M059J (cell line): ENCODE measurements at places on chromosomes 13 and 19.
A peak's percentile ranks its signal among the peaks of the same experiment; 100 is the strongest.

DNA sequence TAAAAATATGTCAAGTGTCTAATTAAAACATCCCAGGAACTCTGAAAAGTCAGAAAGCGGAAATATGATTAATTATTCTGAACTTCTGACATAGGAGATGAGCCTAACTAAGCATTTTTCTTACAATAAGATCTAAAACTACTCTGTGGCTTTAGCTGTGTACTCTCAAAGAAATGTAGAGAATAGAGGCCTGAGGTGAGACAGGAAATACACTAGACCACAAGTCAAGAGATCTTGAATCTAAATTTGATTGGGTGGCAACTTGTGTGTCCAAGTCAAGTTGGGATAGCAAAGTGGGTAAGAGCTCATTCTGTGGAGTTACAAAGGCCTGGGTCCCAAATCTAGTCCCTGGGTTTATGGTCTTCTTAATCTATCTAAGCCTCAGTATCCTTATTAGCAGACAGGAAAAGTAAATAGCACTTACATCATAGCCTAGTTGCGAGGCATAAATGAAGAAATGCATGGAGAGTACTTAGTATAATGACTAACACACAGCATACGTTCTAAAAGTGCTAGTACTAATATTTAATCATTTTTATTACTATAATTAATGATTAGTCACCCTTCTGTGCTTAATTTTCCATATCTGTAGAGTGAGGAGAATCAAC lies 9.4 kb upstream of the LRRC63 start:
- no peak for DNase-seq

GRCh38 chr13:48778610-48779009 lies 124.9 kb downstream of the CYSLTR2 start:
- DNase-seq: no peak

- DNase-seq: no peak
Observed at GRCh38 chr13:92197669-92198068, 799.2 kb downstream of the GPC5 start.

- DNase-seq: peak; percentile 51
Observed at GRCh38 chr19:19256072-19256969, 16.8 kb downstream of the TM6SF2 start.

DNA sequence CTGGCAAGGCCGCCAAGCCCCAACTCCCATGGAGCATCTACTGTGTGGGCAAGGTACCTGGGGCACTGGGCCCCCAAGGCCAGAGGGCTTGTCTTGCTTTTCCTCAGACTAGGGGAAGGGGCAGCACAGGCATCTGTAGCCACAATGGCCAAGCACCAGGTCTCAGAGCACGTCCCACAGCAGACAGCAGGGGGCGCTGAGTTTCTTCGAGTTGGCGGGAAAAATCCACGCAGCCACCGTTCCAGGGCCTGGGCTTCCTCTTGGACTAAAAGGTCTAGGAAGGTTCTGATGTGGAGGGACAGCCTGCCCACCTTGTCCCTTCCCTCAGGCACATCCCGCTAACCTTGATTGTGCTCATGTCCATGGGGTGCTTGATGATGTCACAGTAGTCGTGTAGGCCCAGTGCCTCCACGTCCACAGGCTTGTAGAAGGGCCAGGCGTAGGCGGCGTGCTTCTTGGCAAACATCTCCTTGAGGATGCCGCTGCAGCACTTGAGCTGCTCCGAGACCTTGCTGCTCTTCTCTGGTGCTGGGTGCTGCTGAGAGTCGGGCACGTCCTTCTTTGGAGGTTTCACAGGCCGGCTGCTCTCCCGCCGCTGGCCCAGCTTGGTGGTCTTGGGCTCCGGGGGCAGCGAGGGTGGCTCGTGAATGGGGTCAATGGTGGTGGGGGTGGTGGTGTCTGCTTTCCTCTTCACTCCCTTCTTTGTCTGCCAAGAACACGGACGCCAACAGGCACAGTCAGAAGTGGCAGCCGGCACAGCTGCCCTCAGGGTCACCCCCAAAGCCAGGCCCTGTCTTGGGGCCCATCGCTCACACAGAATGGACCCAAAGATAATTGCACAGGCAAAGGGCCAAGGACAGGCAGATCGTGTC lies 32.0 kb upstream of the EPHX3 start:
- peak; percentile 27 for DNase-seq

DNA sequence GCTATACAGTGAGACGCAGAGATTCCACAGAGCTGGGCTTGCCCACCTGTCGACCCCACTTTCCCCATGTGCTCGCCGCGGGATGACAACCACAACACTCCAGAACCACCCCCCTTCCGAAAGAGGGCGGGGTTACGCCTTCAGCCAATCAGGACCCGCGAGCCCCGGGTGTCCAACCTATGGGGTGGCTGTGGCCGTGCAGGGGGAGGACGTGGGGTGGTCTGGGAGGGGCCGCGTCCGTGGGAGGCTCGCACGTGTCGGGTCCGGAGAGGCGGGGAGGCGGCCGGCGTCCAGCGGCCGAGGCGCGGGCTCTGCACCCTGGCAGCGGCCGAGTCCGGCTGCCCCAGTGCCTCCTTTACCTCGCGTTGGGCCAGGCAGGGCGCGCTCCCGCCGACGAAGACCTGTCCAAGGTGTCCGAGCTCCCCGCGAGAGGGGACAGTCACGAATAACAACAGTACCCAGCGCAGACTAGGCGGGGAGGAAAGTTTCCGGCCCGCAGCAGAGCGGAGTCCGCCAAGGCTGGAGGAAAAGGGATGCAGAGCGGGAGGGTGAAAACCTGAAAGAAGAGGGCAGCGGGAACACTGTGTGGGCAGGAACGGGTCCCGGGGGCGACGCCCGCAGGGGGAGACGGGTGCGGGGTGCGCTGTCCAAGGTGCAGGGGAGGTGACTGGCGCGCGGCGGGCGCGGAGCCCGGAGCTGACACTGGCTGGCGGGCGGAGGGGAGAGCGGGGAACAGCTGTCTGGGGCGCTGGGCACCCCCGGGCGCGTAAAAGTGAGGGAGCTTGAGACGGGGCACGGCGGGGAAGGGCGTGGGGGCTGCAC lies 911 bp downstream of the ENOX1 start:
- peak; percentile 53 for DNase-seq

DNA sequence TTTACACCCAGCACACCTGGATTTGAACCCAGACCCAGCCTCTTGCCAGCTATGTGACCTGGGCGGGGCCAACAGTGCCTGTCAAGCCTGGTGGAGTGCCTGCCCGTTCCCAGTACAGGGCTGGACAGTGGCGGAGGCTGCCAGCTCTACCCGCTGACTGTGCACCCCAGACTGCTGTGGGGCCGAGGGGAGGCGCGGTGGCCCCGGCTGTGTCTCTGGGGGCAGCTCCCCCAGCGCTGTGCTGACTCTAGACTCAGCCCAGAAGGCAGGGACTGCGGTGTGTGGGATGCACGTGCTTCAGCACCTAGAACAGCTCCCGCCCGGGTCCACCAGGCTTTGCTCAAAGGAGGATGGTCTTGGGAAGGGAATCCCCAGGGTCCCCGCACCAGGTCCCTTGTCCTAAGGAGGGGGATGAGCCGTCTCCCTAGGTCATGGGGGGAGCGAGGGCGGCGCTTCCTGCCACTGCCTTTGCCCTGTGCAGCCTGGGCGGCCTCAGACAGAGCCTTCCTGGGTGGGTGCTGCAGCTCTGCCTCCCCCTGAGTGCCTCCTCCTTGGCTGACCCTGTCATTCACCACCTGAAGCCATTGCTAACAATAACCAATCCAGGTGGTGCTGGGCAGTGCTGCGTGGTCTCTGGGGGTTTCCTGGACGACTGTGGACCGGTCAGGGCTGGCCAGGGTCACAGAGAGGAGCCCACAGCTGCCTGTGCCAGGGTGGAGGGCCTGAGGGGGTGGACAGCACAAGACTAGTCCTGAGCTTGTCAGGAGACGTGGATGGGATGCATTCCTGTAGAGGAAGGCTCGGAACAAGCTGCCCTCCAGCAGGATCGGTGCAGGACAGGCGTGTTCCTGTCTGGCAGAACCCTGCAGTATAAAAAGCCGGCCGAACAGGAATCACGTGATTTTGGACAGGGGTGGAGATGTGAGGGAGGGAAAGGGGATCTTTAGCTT lies 18.6 kb downstream of the TMEM255B start:
- peak; percentile 21 for DNase-seq

DNA sequence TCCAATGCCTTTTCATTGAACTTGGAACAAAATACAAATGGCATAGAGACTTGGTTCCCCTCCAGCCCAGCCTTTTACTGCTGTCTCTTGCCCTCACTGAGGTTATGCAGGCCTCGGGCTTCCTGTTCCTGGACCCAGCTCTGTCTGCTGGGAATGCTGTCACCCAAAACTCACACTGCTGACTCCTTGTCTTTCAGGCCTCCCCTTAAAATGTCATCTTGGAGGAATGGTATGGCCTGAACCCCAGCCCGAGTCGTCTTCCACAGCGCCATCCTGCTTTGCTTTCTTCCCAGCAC lies 9.7 kb upstream of the ANKRD10 start:
- no peak for DNase-seq

- DNase-seq: peak; percentile 98
Observed at GRCh38 chr19:33472691-33473652, 48.6 kb downstream of the PEPD start.

DNA sequence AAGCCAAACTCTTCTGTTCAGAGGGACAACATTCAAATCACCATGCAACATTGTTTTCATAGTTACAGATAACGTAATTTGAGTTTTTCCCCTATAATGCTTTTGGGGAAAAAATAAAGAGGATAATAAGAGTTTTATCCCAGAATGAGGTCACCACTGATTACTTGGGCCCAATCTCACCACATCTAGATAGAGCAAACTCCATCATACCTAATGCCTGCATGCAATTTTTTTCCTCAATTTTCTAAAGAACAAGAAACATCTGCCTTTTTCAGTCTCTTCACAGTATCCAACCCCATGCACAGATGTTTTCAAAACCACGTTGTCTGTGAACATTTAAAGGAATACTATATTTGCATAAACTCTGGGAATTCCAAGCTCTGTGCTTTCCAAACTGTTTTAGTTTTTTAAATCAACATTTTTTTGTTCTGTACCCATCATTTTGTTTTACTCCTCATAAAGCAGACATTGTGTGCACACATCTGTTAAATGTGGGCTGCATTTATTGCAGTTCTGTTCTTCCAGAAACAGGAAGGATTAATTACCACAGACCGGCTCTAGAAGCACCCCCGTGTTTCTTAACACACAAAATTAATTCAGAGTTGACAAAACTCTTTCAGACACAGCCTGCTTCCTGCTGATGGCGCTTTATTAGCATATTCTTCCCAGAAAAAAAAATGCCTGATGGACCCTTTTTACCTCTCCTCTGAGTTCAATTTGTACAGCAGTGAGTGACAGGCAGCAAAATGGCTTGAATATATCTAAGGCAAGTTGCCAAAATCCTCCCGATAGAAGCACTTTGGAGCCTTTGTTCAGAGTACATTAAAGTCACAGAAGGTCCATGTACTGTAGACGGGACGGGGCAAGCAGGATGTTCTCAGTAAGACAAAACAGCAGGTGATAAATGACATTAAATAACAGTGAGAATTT lies 1171.9 kb downstream of the EFNB2 start:
- DNase-seq: peak; percentile 11

- DNase-seq: peak; percentile 92
Observed at GRCh38 chr19:3509566-3509989, 3.5 kb downstream of the FZR1 start.

DNA sequence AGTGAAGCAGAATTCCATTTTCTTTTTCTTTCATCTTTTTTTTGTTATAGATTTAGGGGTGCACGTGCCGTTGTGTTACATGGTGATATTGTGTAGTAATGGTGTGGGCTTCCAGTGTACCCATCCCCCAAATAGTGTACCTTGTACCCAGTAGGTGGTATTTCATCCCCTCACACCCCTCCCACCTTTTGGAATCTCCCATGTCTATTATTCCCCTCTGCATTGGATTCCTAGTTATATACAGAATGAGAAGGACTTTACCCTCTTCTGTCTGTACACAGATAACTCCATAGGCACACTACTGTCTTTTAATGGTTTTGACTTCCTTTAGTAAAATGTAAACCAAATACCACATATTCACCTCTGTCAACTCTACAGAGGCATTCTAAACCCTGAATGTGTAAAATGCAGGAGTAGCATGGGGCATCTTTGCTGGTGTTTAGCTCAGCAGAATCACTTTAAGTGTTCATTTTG lies 28.0 kb downstream of the FRY start:
- DNase-seq: no peak
